ENCODE measurements at places on chromosomes 3 and 15.

GRCh38 chr3:110576960-110577359, 494.7 kb upstream of the NECTIN3 start:
- no peak for DNase-seq

DNA sequence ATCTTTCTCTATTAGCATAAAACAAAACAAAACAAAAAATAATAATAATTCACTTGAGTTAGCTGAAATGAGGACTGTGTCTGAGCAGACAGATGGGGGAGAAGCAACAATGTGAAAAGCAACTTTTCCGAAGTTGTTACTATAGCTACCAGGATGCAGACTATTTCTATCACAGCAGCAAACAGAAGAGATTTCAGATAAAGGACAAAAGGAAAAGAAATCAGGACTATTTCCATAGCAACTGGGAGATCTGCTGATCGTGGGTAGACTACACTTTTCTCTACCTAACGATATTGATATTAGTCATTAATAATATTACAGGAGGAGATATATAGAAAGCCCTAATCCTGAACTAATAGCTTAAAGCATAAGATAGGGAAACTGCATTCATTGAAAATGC, 321.7 kb downstream of the GABRG3 start:
- no peak for DNase-seq

DNA sequence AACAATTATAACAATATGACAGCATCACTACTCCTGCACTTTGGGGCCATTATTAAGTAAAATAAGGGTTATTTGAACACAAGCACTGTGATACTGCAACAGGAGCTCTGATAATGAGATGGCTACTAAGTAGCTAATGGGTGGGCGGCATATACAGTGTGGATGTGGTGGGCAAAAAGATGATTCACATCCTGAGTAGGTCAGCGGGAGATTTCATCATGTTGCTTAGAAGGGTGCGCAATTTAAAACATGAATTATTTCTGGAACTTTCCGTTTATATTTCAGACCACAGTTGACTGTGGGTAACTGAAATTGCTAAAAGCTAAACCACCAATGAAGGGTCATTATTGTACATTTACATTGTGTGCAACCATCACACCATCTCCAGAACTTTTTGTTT, 42.3 kb downstream of the FBXO22 start:
- DNase-seq, result no peak

DNA sequence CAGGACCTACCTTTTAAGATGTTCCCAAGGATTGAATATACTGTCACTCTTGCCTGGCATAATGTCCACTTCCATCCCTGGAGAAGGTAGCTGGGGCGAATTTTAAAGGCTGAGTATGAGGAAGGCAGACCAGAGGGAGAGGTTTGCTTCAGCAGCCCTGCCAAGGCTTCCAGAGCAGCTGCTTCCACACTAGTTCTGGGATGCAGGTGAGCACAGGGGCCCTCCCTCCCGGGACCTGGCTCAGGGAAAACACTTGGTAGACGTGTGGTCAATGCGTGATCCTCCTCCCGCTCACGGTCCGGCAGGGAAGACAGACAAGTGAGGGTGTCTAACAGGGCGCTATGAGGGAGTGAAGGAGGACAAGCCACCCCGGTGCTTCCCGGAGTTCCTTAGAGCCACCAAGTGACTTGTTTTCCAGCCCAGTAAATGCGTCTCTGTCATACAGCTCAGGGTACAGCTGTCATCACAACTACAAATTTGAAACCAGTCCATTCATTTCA, 327.6 kb downstream of the ARRDC4 start:
- no peak for DNase-seq

DNA sequence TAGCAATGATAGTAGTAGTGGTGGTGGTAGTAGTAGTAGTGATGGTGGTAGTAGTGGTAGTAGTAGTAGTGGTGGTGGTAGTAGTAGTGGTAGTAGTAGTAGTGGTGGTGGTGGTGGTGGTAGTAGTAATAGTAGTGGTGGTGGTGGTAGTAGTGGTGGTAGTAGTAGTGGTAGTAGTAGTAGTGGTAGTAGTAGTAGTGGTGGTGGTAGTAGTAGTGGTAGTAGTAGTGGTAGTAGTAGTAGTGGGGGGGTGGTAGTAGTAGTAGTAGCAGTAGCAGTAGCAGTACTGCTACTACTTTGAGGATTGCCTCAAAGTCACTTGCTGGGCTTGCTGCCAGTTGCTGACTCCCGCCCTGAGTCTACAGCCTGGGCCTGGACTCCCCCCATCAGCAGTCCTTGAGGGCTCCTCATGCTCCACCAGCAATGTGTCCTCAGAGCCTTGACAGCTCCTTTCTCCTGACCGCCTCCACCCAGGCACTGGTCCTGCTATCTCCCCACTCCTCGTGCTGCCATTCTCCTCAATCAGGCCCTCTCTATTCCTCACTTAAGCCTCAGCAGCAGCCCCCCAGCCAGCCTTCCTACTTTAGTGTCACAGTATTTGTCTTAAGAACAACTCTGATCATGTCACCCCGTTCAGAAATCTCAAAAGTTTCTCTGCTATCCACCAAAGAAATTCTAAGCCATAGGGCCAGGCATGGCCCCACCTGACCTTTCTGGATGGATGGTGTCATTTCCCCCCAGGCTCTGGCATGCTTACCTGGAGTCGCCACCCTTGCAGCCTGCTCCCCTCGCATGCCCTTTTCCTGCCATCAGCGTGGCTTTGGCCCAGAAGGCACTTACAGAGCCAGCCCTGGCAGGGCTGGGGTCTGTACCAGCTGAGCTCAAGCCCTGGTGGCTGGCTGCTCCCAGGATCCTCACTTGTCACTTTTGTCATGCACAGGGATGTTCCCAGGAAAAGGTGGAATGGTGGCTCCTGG, 45.6 kb downstream of the DLEC1 start:
- DNase-seq, result no peak

- DNase-seq, result no peak
These were observed 66.4 kb upstream of the TRA2B start for GRCh38 chr3:186004209-186004608.

GRCh38 chr15:90576711-90577389, 47.1 kb downstream of the CRTC3 start:
- no peak for DNase-seq

DNA sequence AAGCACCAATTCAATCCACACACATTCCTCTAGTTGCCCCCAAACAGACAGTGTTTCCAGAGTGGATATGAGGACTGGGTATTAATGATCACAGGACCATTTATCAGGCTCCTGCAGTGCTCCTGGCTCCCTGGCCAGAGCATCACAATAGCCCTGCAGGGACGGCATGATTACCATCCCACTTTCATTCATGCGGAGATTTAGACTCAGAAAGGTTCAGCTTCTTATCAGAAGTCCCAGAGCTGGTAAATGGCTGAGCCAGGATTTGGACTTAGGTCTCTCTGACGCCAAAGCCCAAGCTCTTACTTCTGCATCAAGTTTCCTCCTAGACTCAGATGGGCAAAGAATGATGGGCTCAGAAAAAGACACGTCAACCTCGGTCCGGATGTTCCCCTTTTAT, 2.9 kb upstream of the EPHB3 start:
- no peak for DNase-seq

GRCh38 chr15:69014454-69014853, at the start of gene NOX5:
Gene NOX5, plus strand, starts transcription at chr15:69014695. Its CDS starts 41 bp downstream, at chr15:69014736.
- no peak for DNase-seq

GRCh38 chr15:29207027-29207757, 62.4 kb downstream of the NSMCE3 start:
- no peak for DNase-seq

- no peak for DNase-seq
These were observed 48.9 kb upstream of the CFAP161 start for GRCh38 chr15:81085213-81085612.

DNA sequence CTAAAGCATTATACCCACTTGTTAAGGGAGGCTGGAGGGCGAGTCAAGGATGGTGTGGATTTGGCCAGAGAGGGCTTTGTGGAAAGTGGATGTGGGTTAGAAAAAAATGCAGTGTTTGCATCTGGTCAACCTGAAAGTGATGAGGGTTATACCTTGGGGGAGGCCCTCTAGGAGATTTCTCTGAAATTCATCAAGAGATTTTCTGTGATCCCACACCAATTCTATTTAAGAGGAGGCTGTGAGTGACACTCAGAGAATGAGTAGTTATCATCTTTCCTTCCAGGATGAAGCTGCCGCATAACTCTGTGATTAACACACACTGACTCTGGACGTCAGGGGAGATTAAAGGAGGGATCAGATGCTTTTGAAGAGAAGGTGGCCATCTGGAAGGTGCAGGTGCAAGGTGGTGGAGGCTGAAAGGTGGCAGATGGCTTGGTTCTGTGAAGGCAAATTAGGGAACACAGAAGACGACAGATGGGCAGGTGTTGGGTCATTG, 54.8 kb downstream of the ANAPC13 start:
- no peak for DNase-seq

- no peak for DNase-seq
These were observed 9.5 kb downstream of the CYP19A1 start for GRCh38 chr15:51328926-51329325.

DNA sequence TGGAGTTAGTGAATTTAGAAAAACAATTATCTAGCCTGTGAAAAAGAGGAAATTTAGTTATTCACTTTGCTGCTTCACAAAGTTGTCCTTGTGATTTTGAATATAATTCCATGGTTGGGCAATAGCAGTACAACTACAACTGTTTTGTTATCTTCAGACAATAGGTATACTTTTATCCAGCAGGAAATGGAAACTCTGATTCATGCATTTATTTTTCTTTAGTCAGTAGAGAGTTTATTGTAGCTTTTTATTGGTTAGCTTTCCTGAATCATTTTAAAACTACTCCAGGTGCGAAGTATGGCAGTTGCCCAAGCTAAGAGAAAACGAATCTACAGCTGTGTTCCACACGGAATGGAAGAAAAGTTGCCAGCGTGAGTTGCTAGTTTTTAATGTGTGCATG, 80.3 kb downstream of the TM4SF4 start:
- DNase-seq, result no peak

Data from hematopoietic multipotent progenitor cell treated with erythropoietin and hydrocortisone succinate and interleukin-3 and kit ligand, for 17 days (in vitro differentiated cells).